ENCODE measurements at places on chromosomes 3 and 15.

DNA sequence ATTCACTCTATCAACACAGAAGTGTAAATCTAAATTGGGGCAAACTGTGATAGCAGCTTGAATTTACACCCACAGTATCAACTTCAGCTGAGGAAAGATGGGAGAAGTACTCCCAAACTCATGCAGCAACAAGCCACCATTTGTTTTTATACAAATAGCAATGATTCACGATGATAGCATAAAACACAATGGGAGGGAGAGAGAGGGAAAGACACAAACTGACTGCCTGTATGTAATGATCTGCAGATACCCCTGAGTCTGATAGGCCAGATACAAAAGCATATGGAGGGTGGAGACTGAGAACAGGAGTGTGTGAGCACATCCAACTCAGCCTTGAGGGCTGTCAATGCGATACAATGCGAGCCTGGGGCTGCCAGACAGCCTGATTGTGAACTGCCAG lies 79.2 kb downstream of the CNTN3 start:
- DNase-seq: no peak

DNA sequence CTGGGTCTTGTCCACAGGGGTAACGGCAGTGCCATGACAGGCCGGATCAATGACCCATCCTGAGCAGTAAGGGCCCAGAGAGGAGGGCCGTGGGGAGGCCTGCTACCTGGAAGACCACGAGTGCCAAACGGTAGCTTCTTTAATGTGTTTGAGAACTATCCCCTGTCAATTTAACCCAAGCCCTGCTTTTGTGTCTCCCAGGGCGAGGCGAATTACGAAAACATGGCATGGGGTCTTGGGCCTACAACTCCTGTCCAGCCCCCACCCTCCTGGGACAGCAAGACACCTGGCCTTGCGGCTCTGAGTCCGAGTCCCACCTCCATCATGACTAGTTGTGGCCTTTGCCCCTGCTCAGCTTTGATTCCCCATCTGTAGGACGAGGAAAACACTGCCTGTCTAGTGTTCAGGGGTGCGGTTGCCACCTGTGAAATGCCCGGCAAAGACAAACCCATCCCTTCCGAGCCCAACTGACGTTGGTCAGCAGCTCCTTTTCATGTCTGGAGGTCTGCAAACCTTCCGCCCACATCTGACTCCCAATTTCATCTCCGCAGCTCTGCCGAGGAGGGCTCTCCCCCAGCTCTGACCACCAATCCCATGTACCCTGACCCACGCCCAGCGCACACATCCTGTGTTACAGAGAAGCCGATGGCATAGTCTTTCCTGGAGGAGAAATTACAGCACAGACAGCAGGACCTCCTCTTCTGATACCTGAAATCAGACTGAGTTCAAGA lies 28.9 kb upstream of the SNRPA1 start:
- no peak for DNase-seq

- DNase-seq: no peak
These were observed 85.9 kb downstream of the DCLK3 start for GRCh38 chr3:36678216-36679013.

DNA sequence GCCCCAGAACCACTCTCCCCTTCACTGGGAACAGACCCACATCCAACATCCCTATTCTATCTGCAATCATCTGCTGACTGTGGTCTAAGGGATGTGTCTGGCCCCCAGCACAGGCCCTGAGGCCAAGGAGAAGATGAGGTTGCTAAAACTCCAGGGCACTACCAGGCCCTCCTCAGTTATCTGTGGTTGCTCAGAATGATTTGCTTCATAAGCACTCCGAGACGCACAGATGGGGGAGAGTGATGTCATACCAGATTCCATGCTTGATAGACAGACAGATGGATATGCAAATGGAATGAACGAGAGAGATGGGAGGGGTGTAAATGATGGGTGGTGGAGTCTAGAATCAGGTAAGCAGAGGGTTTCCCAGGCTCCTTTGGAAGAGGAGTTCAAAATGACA lies 57.8 kb downstream of the CEMIP start:
- DNase-seq: no peak

DNA sequence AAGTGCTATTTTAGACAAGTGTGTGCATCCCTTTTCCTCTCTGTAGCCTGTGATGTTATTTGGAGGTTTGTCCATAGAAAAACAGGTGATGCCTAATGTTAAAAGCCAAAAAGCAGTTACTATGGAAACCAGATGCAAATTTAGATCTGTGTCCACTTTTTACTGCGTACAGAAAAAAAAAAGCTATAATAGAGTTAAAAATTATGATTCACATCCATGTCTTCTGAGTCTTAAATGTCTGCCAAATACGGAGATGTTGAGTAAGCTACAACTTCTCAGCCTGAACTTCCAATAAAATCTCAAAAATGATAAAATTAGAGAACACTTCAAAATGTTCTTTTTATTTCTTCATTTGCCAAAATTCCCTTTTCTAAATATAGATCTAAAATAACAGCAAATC lies 74.2 kb upstream of the GAP43 start:
- DNase-seq: no peak

DNA sequence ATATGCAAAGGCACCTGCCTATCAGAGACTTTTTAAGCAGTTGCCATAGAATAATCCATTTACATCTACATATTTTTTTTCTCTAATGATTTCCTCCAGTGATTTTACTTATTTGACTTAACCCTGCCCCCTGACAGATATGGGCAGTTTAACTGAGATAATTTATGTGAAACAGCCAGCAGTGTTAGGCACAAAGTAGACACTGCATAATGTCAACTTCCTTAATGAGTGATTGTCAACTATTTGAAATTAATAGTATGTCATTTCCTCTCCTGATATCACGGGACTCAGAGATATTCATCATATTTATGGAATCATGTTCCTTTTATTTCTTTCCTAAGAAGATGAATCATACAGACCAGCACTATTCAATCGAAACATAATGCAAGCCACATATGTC lies 179.9 kb upstream of the ATP10A start:
- DNase-seq: no peak

Data from natural killer cell treated with Interleukin-12 subunit alpha and Interleukin-12 subunit beta and Interleukin-15 and Interleukin-18, amount 100 ng/mL, for 72 hours (primary cell).